Esophagus muscularis mucosa (tissue), 4 donors: ENCODE measurements at places on chromosomes 3 and 15.

GRCh38 chr15:40182358-40183029, 21.6 kb downstream of the BUB1B start:
- no peak for DNase-seq

DNA sequence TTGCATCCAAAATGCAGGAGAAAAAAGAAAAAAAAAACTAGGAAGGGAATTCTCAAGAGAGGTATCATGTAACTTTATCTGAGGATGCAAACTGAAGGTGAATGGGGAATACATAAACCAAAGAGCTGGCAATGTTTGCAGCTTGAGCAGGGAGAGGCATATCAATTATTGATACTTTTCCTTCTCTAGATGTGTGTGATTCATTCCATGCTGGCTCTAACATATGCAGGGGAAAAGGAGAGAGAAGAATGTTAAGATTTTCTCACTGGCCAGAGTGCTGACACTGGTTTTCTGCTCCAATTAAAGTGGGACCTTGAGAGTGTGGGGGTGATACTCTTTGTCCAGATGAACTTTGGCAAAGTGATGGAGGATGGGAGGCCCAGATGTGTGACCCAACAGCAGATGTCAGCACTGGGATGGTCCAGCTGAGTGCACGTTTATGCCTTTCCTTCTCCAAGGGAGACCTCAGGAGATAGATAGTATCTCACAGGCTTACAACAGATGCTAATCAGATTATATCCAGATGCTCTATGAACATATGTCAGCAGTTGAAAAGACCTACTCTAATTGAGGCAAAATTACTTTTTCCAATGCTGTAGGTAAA, 50.0 kb upstream of the PSMD6 start:
- DNase-seq = no peak

GRCh38 chr3:124586126-124587052, 143.9 kb upstream of the UMPS start:
- no peak for DNase-seq

DNA sequence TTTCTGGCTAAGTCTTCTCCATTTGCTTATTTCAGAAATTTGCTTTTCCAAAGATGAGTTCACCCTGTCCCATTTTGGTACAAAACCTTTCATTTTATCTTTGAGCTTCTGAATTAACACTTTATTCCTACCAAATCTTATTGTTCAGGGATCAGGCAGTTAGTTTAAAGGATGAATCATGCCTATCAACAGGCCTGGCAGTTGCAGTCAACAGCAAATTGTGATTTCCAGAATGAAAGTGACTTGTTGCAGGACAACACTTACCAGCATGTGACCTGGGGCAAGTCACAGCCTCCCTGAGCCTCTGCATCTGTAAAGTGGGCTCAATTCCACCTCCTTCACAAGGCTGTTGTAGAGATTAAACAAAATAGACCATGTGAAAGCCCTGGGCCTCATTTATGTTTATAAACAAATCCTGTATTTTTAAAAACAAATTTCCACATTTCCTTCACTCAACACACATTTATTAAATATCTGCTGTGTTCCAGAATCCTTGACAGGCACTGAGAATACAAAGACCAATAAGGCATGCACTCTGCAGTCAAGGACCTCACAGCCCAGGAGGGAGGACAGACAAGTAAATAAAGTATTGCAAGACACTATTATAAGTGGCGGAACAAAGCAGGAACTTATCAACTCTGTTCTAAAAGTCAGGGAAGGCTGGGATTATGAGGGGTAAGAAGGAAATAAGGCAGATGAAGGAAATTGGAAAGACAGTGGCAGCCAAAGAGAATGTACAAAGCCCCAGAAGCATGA, 359.1 kb upstream of the IL12A start:
- no peak for DNase-seq

- DNase-seq = no peak
Measured at GRCh38 chr3:171127611-171128010, 101.1 kb upstream of the SLC2A2 start.

GRCh38 chr3:71511037-71511436, 72.5 kb downstream of the FOXP1 start:
- no peak for DNase-seq

DNA sequence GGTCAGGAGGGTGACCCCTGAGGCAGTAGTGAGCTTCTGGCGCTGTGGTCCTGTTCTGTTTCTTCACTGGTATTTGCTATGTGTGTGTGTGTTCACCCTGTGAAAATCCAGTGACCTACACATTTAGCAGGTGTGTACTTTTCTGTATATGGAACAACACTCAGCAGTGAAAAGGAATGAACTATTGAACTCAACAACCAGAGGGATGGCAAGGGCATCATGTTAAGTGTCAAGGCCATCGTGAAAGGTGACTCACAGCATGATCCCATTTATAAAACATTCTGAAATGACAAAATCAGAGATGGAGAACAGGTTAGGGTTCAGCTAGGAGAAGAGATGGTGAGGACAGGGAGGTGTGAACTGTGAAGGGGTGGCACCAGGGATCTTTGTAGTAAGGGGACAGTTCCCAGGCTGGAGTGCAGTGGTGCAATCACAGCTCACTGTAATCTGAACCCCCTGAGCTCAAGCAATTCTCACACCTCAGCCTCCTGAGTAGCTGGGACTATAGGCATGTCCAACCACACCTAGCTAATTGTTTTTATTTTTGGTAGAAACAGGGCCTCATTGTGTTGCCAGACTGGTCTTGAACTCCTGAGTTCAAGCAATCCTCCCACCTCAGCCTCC, 10.0 kb upstream of the RAB43 start:
- no peak for DNase-seq

DNA sequence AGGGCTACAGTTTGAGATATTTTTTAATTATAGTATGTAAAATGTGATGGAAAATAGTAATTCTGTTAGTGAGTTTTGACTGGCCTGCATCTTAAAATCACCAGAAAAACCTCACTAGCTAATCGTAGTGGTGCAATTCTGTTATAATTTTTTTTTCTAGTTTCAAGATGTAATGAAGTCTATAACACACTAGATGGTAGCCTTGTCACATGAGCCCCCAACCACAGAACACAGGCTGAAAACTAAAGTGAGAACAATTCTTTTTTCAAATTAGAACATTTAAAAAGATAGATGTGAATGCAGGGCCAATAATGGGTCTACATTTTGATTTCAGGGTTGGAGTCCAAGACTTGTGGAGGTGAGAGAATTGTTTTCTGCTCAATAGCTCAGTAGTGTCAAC, 83.3 kb upstream of the KCNH8 start:
- DNase-seq = no peak

DNA sequence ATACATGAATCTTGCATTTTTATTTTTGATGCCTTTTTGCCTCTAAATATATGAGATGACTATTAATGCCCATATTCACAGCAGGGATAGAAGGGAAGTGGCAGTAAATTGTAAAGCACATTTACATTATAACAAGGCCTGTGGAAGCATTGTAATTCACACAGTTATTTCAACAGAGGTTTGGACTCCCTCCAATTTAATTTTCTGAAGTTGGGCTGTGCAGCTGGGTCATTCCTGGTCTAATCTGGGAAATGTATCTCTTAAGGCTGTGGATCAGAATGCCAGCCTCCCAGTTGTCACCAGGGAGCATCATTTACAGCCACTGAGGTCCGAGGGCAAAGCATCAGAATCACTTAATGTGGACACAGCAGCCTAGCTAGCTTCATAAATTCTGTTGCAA, 434.5 kb downstream of the MFSD1 start:
- no peak for DNase-seq

GRCh38 chr3:10672422-10672821, 143.6 kb upstream of the SLC6A11 start:
- no peak for DNase-seq

DNA sequence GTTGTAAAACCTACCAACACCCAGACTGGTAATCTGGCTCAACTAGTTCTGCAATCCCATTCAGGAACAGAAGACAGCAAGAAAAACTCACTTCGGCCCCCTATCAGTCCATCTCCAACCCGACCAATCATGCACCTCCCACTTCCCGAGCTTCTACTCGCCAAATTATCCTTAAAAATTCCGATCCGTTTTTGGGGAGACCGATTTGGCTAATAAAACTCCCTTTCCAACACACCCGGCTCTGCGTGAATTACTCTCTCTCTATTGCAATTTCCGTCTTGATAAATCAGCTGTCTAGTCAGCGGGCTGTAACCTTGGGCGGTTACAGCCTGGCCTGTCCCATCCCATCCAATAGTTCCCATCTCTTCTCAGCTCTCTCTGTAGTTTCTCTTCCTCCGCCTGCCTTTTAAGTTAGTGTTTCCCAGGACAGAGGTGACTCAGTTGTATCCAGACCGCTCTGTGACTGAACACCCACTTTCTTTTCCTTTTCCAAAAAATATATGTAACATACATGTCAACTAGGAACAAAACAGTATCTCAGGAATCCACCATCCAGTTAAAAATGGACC, 780 bp upstream of the ACAD9 start:
- DNase-seq = no peak

DNA sequence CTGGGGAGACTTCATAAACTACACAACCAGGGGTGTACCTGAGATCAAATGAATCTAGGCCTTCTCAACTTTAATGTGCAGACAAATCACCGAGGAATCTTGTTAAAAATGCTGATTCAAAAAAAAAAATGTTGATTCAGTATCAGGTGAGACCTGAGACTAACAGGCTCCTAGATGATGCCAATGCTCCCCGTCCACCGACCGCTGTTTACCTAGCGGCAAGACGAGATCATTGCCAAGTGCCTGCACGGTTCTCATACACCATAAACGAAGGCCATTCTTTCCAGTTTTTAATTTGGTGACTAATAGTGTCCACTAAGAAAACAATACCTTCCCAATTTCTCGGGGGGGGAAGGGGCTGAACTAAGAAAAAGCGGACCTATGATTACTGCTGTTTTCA, 2.5 kb upstream of the FSIP1 start:
- DNase-seq = no peak

GRCh38 chr3:184734903-184735701, 23.2 kb upstream of the MAGEF1 start:
- DNase-seq = no peak

- DNase-seq = no peak
Measured at GRCh38 chr15:55638764-55639163, 50.6 kb upstream of the PYGO1 start.

DNA sequence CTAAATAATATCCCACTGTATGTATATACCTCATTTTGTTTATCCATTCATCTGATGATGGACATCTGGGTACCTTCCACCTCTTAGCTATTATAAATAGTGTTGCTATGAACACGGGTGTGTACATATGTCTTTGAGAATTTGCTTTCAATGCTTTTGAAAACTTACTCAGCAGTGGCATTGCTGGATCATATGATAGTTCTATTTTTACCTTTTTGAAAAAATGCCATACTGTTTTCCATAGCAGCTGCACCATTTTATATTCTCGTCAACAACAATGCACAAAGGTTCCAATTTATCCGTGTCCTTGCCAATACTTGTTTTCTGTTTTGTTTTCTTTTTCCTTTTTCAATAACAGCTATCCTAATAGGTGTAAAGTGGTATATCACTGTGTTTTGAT, 77.1 kb downstream of the PEAK1 start:
- DNase-seq = no peak
